ENCODE measurements at places on chromosomes 12 and 14. TPM values are rescaled to one million over a fixed set of nuclear protein-coding genes. Genes with fewer than 3 reads are reported as not detected.

The DIO3 gene
- 4.4 TPM for total RNA-seq

The CKB gene
- 436 TPM for total RNA-seq

- DNase-seq = no peak
These were observed 163.0 kb upstream of the SSTR1 start for GRCh38 chr14:38044710-38045109.

- DNase-seq = no peak
These were observed 9.3 kb upstream of the GMFB start for GRCh38 chr14:54498095-54498531.

- no peak for DNase-seq
These were observed 13.5 kb downstream of the PAPOLA start for GRCh38 chr14:96515731-96516130.

- no peak for DNase-seq
These were observed 6.2 kb downstream of the DENND5B start for GRCh38 chr12:31584782-31585181.

DNA sequence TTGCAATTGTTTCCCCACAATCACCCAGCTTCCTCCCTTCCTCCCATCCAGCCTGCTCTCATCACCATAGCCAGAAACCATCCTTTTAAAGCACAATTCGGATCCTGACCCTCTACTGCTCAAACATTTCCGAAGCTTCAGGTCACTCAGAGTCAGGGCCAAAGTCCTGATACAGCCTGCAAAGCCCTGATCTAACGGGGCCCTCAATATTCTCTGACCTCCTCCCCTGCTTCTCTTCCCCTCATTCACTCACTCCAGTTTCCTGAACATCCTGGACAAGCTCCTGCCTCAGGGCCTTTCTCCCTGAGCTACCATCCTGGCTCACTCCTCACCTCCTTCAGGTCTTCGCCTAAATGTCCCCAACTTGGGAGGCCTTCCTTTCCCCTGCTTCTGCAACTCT, 46.1 kb downstream of the PITPNM2 start:
- DNase-seq = no peak

The PRPH gene
- total RNA-seq = 0.39 TPM

GRCh38 chr12:70176290-70176689, 66.9 kb upstream of the CNOT2 start:
- DNase-seq = no peak

- peak; percentile 97 for DNase-seq
These were observed 32.5 kb downstream of the WBP11 start for GRCh38 chr12:14770496-14771461.

DNA sequence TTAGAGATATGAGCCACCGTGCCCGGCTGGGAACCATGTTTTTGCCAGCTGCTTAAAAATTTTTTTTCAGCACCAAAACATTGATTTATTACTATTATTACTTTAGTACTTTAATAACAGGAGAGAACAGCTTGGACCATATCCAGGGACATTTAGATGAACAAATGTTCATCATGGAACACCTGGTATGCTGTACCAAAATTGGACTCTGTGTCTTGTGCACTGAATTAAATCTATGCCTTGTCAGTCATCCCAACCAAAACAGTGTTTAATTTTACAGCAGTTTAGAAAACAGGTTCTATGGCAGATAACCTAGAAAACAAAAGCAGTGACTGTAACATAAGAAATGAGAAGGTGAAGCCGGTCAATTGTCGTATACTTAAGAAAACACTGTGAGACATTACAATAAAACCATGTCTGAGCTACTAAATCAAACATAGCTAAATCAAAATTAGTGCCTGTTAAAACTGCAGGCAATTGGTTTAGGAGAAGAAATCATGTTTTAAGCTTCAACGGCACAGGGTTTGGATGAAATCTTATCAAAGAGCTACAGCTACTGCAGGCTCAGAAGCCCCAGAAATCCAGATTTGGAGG, 58.2 kb upstream of the PYGL start:
- no peak for DNase-seq

Data from Panc1 (cell line).